ENCODE measurements at places on chromosomes 3 and 15.
A peak's percentile ranks its signal among the peaks of the same experiment; 100 is the strongest.

DNA sequence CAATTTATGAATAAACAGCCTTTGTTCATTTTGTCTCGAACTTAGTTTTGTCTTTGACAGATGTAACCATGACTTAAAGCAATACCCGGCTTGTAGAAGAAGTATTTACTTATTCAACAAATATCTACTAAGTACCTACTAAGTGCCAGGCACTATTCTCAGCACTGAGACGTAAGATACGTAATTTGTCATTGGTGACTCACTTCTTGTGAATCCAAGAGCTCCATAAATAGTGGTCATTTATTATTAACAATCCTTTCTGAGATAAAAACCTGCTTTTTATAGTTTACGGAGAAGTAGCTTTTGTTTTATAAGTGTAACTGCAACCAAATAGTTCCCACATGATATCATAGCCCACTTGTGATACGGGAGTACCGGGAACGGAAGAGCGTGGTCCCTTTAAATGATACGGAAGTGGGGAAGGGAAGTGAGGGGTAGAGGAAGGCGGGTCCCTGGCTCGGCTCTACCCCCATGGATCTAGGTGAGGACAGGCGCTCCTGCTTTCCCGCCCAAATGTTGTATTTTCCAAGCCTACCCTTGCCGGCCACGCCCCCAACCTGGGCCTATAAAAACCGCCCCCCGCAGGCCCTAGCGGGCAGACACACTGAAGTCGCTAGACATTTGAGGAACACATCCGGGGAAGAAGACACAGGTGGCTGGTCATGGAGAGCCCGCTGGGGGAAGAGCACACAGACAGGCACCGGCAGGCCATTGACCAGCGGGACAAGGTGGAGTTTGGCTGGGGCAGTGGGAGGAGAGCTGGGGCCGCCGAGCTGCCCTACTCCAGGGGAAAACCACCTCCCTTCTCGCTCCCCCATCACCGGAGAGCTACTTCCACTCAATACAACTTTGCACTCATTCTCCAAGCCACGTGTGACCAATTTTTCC lies at the start of gene SAMMSON:
TSS of gene SAMMSON (plus strand) at position 594 of the 888 bp plus-strand sequence.
- no peak for DNase-seq

DNA sequence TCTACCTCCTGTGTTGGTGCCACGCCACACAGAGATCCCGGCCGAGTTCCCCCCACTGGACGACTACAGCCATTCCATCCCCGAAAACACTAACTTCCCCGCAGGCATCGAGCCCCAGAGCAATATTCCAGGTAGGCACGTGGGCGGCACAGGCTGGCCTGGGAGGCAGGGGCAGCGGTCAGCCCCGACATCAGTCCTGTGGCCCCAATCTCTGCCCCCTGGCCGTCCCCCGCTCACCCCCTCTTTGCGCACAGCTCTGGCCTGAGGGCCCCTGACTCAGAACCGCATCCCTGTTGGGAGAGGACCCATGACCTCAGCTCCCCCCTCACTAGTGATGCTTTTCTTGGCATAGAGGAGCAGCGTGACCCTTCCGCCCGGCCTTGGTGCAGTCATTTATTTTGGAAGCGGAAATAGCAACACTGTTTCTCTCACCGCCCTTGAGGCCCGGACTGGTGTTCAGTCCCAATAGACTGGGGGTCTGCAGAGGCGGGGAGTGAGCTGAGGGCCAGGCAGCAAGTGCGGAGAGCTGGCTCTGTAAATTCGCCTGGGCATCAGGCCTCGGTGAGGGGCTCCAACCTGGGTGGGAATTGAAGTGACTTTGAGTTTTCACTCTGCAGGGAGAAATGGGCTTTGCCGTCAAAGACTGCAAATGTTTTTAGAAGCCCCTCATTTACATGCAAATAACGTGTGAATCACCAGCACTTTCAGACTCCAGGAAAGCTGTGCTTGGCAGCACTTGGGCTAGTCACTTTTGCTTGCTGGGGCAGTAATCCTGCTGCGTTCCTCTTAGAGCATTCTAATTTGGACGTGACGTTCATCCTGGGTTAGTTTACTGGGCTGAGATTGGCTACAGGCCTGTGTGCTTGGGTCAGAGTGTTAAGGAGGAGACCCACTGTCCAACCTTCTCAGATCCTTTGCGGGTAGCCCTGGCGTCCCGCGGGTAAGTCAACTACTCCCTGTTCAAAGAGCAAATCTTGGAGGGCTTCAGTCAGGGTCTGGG lies 88.9 kb downstream of the AAGAB start:
- DNase-seq = no peak

DNA sequence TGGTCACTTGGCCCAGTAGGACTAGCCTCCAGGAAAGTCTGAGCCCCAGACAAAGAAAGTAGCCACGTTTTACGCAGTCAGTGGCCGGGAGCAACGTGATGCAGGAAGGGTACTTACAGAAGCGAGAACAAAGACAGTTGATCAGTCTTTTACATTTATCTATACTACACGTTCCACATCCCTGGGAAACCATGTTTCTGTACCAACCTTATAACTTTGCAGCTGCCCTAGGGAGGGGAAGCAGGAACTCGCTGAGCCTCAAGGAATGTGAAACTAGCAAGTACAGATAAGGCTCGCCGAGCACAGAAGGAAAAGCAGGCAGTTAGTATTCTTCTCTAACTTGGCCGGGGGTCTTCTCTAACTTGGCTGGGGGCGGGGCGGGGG lies 3.4 kb upstream of the KNL1 start:
- DNase-seq = no peak

- peak; percentile 21 for DNase-seq
Observed at GRCh38 chr3:97658668-97659285, 105.8 kb upstream of the ARL6 start.

DNA sequence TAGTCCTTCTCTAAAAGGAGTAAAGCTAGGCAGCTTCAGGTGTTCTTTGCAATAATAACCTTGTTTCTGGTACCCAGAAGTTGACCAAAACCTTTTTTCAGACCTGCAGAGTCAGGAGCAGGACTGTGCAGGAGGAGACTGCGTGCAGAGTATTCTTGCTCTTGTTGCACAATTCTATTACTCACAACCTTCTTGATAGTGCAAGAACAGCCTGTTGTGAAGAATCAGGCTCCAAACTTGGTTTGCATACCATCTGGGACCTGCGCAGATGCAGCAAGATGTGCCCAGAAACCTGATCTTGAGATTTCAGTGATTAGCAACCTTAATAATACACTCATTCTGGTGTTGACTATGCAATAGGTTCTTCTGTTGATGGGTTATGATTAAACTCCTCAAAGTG lies 111.9 kb downstream of the ATG7 start:
- no peak for DNase-seq

GRCh38 chr3:151305060-151305774 lies 11.4 kb downstream of the GPR87 start:
- DNase-seq = peak; percentile 87

GRCh38 chr3:8848696-8849131 lies 79.3 kb upstream of the OXTR start:
- DNase-seq = no peak

- DNase-seq = no peak
Observed at GRCh38 chr15:65069179-65069578, 1.4 kb upstream of the RASL12 start.

DNA sequence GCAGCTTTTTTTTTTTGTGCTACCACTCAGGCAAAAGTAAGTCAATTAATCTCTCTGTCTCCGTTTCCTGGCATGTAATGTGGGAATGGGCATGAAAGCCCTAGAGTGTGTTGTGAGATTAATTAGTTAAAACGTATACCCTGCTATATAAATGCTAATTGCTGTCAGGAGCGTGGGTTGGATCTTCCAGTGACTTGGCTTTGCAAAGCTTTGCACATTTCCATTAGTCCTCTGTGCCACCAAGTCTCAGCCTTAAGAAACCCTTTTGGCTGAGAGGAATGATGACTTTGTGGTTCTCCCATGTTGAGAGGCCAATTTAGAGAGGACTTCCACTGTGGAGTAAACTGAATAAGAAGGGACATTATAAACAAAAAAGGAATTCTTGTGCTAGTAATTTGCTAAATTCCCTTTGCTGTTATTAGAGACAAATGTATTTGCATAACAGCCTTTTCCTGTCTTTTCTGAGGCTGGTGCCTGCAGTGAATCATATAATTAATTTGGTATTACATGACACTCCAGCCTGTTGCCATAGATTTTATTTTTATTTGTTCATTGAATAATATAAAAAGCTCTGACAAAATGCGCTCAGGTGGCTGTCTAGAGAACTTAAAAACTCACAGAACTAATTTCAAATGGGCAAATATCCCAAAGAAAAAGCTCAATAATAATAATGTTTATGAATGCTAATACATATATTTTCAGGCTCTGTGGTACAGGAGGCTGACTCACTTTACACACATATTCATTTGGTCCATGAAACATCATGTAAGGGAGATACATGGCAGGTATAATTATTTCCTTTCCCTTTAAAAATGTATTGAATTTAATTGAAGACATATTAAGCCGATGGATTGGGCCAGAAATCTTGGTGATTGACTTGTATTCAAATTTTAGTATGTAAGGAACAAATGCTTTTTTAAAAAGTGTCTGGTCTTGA lies 82.7 kb downstream of the IL1RAP start:
- DNase-seq = no peak

DNA sequence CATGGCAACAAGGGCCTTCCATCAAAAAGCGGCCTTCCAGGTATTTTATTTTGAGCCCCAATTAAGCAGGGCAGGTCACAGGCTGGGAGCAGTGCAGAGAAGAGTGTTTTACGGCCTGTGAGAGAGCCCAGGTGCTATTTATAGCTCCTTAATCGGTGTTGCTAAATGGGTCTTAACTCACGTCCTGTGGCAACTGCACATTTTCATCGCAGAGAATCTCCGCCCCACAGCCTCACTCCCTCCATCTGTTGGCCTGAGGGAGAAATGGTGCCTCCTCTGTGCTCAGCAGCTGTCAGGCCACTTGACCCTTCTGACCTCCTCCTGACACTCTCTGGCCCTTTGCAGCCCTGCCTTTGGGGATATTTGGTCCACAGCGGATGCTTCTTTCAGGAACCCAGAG lies 58.6 kb downstream of the SPSB4 start:
- no peak for DNase-seq

DNA sequence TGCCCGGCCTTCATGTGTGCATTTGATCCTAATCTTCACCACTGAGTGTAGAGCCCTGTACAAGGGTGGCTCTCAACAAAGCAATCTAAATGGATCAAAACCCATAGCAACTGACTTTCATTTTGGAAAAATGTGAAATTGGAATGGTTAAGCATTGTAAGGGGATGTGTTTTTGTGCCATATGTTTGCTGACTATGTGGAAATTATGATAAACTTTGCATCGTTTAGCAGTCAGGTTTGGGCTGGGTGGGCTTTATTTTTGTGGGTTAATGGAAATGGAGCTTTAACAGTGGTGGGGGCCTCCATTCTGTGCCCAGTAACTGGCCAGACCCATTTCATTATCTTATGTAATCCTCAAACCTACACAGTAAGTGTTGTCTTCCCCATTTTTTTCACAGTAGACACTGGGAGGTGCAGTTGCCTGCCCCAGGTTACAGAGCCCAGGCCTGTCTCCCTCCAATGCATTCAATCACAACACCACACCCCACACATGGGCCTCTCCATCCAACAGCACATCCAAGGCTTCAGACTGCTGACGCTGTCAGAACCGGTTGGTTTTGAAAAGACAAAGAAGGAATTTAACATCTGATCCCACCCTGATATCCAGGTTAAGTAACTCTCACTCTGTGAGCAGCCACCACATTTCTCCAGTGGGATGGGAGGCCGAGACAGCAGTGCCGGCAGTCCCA lies 136.3 kb upstream of the ABHD17C start:
- no peak for DNase-seq

DNA sequence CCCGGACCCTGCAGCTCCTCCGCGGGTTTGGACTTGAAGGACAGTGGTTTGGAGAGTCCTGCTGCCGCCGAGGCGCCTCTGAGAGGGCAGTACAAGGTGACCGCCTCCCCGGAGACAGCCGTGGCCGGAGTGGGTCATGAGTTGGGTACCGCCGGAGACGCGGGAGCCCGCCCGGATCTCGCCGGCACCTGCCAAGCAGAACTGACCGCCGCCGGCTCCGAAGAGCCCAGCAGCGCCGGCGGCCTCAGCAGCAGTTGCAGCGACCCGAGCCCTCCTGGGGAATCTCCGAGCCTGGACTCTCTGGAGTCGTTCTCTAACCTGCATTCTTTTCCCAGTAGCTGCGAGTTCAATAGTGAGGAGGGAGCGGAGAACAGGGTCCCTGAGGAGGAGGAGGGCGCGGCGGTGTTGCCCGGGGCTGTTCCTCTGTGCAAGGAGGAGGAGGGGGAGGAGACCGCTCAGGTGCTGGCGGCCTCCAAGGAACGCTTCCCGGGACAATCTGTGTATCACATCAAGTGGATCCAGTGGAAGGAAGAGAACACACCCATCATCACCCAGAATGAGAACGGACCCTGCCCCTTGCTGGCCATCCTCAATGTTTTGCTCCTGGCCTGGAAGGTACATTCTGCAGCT lies 634 bp downstream of the MINDY2 start:
- no peak for DNase-seq

DNA sequence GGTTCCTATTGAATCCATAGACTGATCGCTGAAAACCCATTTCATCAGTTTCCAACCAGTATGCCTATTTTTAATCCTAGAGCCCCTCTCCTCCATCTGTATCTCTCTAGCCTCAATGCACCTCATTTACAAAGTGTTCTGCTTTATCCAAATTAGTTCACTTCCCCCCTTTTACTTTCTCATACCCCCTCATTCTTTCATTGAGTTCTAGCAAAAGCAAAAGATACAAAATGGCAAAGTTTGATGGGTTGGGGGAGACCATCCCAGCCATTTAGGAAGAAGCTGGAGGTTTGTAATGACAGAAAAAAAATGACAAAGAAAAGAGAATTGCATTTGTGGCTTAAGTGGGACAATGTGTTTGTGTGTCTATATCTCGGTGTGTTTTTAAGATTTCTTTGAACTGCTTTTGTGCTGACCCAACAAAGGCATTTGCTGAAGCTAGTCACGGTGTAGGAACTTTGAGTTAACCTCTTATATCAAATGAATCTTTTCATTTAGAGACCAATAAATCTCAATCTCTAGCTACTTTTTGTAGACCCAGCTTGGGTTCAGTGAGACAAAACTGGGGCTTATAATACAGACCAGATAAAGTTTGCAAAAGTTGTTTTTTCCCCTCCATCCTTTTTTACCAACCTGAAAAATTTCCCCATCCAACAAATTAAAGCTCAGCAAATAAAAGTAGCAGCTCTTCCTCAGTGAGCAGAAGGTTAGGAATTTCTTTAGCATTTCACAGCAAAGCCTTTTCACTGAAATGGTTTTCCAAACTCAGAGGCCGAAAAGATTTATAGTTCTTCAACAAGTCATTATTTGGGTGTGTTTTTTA lies 18.7 kb downstream of the NR2F2 start:
- no peak for DNase-seq

GRCh38 chr3:50226888-50227389 lies 9.1 kb upstream of the GNAI2 start:
- DNase-seq = no peak

- DNase-seq = no peak
Observed at GRCh38 chr3:126680667-126681055, 23.4 kb upstream of the CHCHD6 start.

DNA sequence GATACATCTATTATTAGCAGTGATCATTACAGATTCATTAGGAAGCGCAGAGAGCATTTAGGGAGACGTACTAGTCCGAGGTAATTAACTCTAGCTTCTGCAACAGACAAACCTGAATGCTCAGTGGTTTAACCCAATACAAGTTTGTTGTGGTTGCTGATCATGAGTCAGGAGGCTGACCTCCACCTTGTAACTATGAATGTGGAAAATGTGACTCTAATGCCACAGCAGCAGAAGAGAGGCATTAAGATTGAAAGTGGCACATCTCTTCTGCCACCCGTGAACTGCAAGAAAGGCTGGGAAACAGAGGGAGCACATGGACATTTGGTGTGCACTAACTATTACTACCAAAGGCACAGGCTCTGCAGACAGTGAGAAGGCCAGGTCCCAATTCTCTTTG lies 71.2 kb upstream of the C3orf80 start:
- no peak for DNase-seq

- no peak for DNase-seq
Observed at GRCh38 chr3:179460260-179460659, 9.0 kb upstream of the GNB4 start.
